Astrocyte (in vitro differentiated cells and primary cell): ENCODE measurements at places on chromosomes 1 and 21. TPM values are rescaled to one million over a fixed set of nuclear protein-coding genes. Genes with fewer than 3 reads are reported as not detected.

The MROH7 gene
- 0.12 TPM in 1 of 2 replicates, not detected in the other for total RNA-seq

The BROX gene
- total RNA-seq, result 44.7 and 49.5 TPM in 2 replicates

The KRTAP11-1 gene
- total RNA-seq, result not detected in 2 replicates

The TRABD2B gene
- total RNA-seq, result 0.89 and 1.8 TPM in 2 replicates

GRCh38 chr1:221741703-221742554 is at the start of gene DUSP10:
DUSP10 (minus strand) TSS chr1:221742089; CDS start chr1:221739744, 2,345 bp downstream.
- peak within 1 kb of the TSS; percentile 98 for H3K27ac ChIP-seq
- peaks cover 7% of the 10 kb centered on the region for H3K4me1 ChIP-seq
- H3K36me3 ChIP-seq, result peaks cover 5% of the 10 kb centered on the region
- peak within 1 kb of the TSS; percentile 100 for H3K4me3 ChIP-seq
- no peaks in the 10 kb centered on the region for H3K27me3 ChIP-seq

GRCh38 chr1:202615501-202616354 is 94.5 kb downstream of the SYT2 start:
- no peaks in the 10 kb centered on the region for H3K36me3 ChIP-seq
- DNase-seq, result peak; percentile 81
- no peak overlapping the region for H3K4me3 ChIP-seq

GRCh38 chr1:210254298-210254697 is 21.7 kb downstream of the SERTAD4 start:
- H3K36me3 ChIP-seq, result no peaks in the 10 kb centered on the region
- no peak overlapping the region for H3K27ac ChIP-seq
- H3K4me3 ChIP-seq, result no peak overlapping the region

GRCh38 chr1:59814180-59814900 is 409 bp upstream of the HOOK1 start:
- no peak for DNase-seq
- H3K4me3 ChIP-seq, result no peak overlapping the region
- H3K4me1 ChIP-seq, result no peaks in the 10 kb centered on the region
- H3K27ac ChIP-seq, result no peak overlapping the region

DNA sequence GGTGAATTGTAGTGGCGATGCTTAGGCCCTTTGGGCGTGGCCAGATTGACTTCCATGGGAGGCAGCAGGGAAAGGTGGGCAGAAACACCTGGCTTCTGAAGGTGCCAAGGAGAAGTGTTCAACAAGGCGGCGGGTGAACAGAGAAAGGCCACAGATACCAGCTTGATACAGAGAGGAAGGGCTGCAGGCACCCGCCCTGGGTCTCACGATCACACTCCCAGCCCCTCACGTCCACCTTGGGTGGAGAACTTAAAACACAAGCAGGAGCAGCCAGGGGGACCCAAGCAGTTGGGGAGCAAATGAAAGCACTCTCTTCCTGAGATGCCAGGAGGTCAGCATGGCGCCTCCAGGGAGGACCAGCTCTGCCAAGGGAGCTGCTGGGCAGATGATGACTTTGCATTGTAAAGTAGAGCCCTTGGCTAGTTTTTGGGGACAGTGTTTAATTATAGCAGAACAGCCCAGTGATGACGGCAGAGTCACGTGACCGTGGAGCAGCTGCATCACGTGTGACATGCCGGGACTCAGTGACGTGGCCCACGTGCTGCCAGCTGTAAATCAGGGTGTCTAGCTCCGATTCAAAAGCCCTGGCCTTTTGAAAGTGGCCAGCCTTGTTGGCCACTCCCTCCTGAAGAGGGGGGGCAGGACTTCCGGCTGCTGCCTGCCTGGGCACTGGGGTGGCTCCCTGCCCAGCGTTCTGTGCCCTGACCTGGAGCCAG is 19.0 kb downstream of the SLC37A1 start:
- H3K27ac ChIP-seq, result no peak overlapping the region
- H3K36me3 ChIP-seq, result no peaks in the 10 kb centered on the region
- DNase-seq, result no peak
- no peaks in the 10 kb centered on the region for H3K4me1 ChIP-seq

GRCh38 chr1:2611031-2611501 is 21.8 kb downstream of the MMEL1 start:
- no peaks in the 10 kb centered on the region for H3K36me3 ChIP-seq
- H3K4me3 ChIP-seq, result no peak overlapping the region
- no peak for DNase-seq

DNA sequence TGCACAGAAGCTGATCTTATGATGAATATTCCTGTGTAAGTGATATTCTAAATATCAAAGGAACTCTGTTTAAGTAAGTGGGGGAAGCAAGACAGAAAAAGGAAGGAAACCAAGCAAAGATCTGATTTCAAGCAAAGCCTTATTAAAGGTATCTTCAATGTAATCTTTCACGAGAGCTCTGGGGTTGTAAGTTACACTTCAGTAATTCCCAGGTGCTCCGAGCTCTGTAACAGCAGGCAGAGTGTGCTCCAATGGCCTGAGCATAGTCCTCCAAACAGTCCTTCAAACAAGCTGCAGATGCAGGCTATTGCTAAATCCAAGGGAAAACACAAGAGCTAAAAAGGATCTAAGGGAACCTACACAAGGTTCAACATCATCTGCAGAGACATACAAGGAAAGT is 949.7 kb upstream of the TMPRSS15 start:
- H3K4me3 ChIP-seq, result no peak overlapping the region
- H3K27ac ChIP-seq, result no peak overlapping the region
- H3K4me1 ChIP-seq, result no peaks in the 10 kb centered on the region
- no peaks in the 10 kb centered on the region for H3K36me3 ChIP-seq
- H3K27me3 ChIP-seq, result no peaks in the 10 kb centered on the region
